BJ (cell line): ENCODE measurements at places on chromosomes 6 and 20. TPM values are rescaled to one million over a fixed set of nuclear protein-coding genes. Genes with fewer than 3 reads are reported as not detected.

The MEP1A gene
- polyA plus RNA-seq, result not detected in 2 replicates

The SF3B5 gene
- polyA plus RNA-seq, result 238 and 261 TPM in 2 replicates

The GABRR1 gene
- polyA plus RNA-seq, result not detected in 2 replicates

The TRIM10 gene
- polyA plus RNA-seq, result not detected in 2 replicates

The NRSN1 gene
- not detected in 2 replicates for polyA plus RNA-seq
